ENCODE measurements at places on chromosomes 2 and 18.

- no peak for DNase-seq
Observed at GRCh38 chr2:223856021-223856420, 18.6 kb upstream of the AP1S3 start.

DNA sequence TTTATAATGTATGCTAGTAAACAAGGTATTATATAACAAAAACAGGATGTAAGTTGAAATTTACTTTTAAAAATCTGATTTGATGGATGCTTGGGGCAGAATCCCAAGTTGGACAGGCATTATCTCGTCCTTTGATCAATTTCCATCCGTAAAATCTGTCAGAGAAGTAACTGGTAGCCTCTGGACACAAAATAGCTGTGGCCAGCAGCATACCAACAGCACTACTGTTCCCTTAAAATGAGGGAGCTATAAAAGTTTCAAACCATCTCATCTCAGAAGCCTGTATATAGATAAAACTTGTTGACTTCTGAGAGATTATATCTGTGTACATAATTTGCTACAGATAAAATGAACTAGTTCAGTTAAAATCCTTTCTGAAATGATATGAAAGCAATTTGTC is 14.7 kb upstream of the METAP1D start:
- DNase-seq = no peak

- DNase-seq = no peak
Observed at GRCh38 chr2:210630873-210631560, 74.6 kb downstream of the CPS1 start.

DNA sequence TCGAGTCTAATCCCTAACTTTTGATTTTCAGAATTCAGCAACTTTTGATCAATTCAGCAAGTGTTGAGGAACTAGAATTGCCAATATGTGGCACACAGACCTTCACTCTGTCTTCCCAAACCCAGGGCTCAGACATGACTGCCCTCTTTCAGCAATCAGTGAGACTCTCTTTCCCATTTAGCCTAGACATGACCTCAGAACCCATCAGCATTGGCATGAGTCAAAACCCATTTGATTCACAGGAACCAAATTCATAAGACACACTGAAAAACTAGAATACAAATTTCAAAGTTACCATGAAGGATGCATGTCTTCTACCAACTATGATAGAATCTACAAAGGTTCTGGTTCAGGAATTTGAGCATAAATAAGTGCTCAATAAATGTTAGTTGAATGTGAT is 113.6 kb upstream of the MAP3K20 start:
- DNase-seq = no peak

GRCh38 chr2:23624378-23624777 is 239.4 kb downstream of the KLHL29 start:
- peak; percentile 47 for DNase-seq

- DNase-seq = no peak
Observed at GRCh38 chr2:939936-940601, 10.6 kb upstream of the SNTG2 start.

DNA sequence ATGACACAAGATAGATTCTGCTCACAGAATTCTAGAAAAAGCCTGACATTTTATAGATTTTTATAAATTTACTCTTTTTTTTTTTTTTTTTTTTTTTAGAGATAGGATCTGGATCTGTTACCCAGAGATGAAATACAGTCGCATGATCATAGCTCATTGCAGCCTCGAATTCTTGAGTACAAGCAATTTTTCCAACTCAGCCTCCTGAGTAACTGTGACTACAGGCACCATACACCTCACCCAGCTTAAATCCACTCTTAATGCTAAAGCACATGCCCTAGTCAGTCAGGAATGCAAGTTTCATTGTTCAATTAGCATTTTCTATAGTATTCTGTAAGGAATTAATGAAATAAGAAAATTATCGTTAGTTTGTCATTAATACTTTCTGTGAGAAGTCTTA is 32.1 kb upstream of the WDR75 start:
- DNase-seq = no peak

DNA sequence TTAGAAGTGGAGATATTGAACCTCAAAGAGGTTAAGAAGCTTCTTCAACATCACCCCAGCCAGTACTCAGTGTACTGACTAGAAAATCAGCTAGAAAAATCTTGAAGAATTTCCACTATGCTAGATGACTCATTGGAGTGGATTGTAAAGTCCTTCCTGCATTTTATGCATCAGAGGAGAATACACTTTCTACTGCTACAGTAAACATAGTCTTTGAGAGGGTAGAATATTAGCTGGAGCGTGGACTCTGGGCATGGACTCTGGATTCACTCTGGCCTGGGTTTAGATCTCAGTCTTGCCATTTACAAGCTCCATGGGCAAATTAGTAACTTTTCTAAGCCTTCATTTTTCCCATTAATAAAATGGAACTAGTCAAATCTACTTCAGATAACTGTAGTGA is 215.9 kb downstream of the IRS1 start:
- no peak for DNase-seq

GRCh38 chr2:85924522-85924921 is 35.7 kb upstream of the ST3GAL5 start:
- DNase-seq = no peak

- no peak for DNase-seq
Observed at GRCh38 chr2:149409506-149409905, 79.1 kb downstream of the LYPD6 start.

Data from KBM-7 (cell line).